SIG-M5 (cell line): ENCODE measurements at places on chromosomes 2 and 18.

GRCh38 chr2:182906454-182906853, 40.0 kb upstream of the FRZB start:
- no peak for DNase-seq

DNA sequence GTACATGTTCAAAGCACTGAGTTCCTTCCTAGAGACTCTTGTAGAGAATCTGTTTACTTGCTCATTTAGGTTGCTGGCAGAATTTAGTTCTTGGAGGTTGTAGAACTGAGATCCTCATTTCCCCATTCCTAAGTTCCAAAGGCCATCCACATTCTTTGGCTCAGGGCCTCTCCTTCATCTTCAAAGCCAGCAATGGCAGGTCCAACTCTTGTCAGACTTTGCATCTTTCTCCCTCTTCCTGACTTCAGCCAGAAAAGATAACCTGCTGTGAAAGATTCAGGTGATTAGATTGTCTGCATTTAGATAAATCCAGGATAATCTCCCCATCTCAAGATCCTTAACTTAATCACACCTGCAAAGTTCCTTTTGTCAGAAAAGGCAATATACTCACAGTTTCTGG, 51.1 kb downstream of the SOCS6 start:
- DNase-seq: no peak

- DNase-seq: no peak
These were observed 24.5 kb downstream of the GREB1 start for GRCh38 chr2:11558214-11558886.

- no peak for DNase-seq
These were observed 15.2 kb downstream of the NPAS2 start for GRCh38 chr2:100835006-100835659.

- DNase-seq: no peak
These were observed 105.3 kb downstream of the HDAC4 start for GRCh38 chr2:239295377-239296019.

- DNase-seq: no peak
These were observed 18.4 kb downstream of the PREPL start for GRCh38 chr2:44342854-44343253.

DNA sequence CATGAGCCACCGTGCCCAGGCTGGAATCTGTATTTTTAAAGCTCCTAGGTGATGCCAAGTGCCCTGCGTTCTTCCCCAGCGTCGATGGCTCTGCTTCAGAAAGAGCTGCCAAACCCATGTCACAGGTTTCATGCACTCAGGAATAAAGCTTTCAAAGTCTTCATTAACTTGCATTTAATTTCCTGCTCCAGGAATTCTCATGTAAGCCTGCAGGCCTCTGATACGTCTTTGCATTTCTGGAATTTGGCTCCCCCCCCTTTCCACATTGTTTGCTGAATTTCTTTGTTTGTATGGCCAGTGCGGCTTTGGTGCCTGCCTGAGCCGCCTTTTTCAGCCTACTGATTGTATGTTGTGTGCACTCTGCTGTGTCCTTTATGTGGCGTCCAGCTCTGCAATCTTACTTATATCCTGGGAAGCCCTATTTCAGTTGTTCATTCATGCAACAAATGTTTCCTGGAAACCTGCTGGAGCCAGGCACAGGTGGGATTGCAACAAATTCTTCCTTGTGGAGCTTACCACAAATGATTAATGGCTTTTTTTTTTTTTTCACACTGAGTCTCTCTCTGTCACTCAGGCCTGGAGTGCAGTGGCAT, 17.9 kb upstream of the OTOF start:
- no peak for DNase-seq

GRCh38 chr2:187379869-187380268, 68.2 kb downstream of the CALCRL start:
- no peak for DNase-seq

- no peak for DNase-seq
These were observed 15.9 kb upstream of the TMEM214 start for GRCh38 chr2:27016801-27017325.

- DNase-seq: no peak
These were observed 94.5 kb upstream of the ID2 start for GRCh38 chr2:8587251-8587791.

- no peak for DNase-seq
These were observed 81.5 kb downstream of the MAPRE2 start for GRCh38 chr18:35122586-35123224.

DNA sequence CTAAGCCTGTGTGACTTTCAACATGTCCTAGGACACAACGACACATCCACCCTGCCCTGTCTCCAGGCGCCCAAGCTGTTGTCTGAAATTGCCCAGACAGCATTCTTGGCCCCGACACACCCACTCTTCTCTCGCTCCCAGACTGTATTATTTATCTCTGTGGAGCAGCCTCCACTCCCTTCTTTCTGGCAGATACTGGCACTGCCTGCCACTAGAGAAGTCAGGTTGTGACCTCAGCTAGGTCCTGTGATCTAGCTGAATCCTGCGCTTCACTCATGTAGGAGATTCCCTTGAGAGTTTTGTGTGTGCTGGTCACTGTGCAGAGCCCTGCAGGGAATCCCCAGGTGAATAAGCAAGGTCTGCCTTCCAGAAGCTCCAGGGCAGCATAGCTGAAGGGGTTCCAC, 77.1 kb upstream of the TNP1 start:
- DNase-seq: no peak

DNA sequence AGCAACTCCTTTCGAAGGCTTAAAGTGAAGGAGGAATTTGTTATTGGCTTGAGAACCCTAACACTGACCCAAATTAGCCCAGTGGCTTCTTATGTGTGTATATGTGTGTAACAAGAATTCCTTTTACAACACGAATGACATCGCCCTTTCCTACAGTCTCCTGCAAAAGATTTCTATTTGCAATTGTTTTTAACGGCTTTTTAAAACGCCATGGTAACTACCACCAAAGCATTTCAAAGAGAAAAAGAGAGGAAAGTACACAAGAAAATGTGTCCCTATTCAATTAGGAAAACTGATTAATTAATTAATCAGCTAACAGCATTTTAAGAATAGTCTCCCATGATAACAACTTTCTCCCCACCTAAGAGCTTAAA, 58.1 kb downstream of the PAX3 start:
- DNase-seq: no peak

GRCh38 chr18:10743766-10744165, 217.9 kb downstream of the NAPG start:
- no peak for DNase-seq

GRCh38 chr2:82652117-82652516, 1807.0 kb downstream of the SUCLG1 start:
- no peak for DNase-seq

DNA sequence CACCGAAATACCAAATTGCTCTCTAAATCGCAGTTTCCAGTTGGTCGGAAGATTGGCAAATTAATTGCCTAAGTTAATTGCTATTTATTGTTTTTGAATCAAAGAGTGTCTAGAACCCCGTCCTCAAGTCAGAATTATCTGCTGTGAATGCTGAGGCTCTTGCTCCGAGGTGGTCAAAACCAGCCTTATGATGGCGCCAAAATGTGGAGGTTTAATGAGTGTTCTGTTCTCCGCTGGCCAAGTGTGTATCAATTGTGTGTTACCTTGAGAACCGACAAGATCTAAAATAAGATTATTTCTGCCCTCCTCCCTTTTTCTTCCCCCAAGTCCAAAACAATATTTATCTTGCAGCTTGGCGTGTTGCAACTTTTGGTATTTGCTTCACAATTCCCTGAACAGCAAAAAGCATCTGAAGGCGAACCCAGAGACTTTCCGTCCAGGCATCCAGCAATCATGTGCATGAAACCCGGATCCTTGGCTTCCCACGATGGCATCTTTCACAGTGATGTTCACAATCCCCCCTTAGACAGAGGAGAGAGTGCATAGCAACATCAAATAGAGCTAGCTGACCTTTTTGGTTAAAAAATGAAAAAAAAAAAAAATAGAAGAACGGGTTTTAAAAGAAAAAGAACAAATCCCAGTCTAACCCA, 323.0 kb downstream of the MYCN start:
- DNase-seq: no peak

GRCh38 chr2:176679061-176679669, 409.9 kb downstream of the MTX2 start:
- DNase-seq: no peak

- DNase-seq: no peak
These were observed 800 bp downstream of the RPRM start for GRCh38 chr2:153477636-153478288.

DNA sequence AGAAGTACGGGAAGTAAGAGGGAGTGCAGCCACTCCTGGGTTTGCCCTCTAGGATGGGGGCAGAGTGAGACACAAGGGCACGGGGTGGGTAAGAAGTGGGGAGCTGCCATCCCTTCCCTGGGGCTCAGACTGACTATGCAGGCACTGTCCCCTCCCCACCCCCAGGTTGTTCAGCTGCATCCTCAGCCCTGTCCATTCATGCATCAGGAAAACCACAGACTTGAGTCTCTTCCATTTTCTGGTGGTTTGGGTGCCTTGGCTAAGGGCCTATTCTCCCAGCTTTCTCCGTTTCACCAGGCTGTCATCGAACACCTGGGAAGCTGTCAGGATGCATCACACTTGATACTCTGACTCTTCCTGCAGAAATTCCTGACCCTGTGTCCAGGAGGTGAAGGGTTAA, 111.9 kb downstream of the TFCP2L1 start:
- DNase-seq: no peak

DNA sequence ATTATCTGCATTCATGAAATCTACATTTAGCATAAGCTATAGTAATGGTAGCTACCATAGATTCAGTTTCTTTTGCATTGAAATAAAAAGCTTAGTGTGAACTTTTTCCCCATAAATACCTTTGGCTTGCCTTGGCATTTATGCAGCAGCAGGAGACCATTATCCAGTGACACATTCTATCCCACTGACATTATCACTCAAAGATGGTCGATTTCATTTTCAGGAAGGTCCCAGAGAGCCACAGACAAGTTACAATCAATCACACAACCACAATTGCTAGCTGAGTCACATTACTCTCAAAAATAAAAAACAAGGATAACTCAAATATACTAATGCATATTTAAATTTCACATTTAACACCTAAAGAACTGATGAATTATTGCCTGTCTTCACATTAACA, 512.7 kb upstream of the CDH2 start:
- no peak for DNase-seq

GRCh38 chr18:25832001-25832604, 258.3 kb downstream of the SS18 start:
- no peak for DNase-seq

DNA sequence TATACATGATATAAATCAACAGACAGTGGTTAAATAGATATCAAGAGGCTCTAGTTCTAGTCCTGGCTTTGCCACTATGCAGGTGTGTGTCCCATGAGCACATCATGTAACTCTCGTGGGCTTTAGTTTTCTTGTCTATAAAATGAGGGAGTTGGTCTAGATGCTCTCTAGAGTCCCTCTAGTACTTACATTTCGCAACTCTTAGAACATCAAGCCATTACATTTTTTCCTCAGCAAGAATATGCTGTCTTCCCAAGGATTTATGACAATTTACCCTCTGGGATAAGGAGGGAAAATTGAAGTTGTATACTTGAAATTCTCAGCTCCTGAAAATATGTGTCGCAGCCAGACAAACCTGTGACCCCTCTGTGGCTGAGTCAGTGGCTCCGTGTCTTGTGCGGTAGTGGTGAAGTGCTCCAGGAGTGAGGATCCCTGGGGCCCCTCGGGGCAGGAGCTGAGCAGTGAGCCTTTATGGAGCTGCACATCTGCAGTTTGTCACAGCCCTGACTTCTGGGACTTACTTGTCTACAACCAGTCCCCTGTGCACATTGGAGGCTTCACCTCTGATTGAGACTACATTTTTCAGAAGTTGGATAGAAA, 6.8 kb downstream of the PKP4 start:
- DNase-seq: no peak

DNA sequence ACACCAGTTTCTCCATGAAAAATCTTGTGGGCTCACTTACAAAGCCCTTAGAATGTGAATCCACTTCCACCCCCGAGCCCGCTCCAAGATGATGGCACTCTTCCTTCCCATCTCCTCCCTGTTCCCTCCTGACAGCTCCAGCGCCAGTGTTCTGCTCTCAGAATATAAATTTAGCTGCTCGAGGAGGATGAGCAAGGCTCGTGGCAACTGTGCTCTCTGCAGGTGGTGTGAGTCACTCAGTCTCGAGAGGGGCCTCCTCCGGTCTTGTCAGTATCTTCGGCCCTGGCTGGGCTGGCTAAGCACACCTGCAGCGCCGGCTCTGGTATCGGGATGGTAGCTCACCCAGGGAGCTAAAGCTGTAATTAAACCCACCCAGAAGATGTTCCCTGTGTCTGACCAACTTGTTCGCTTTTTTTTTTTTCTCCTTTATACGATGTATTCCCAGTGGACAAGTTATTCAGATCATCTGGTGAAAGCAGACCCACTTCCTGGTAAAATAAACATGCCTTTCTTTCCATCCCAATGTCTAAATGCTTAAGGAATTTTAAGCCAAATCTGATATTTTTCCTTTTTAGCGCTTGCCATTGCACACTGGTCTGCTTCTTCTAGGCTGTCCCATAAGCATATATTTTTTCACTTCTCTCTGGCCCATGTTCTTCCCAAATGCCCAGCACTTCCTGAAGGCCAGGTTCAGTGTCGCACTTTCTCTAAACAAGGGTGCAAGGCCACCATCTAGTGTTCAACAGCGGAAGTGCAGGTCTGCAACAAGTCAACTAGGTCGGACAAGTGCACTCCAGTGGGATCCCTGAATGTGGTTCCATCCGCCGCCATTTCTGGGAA, 31.4 kb upstream of the YPEL5 start:
- DNase-seq: no peak

- no peak for DNase-seq
These were observed 22.4 kb upstream of the REV1 start for GRCh38 chr2:99512181-99512591.

- DNase-seq: no peak
These were observed 4.8 kb upstream of the MRPL44 start for GRCh38 chr2:223952280-223952968.

DNA sequence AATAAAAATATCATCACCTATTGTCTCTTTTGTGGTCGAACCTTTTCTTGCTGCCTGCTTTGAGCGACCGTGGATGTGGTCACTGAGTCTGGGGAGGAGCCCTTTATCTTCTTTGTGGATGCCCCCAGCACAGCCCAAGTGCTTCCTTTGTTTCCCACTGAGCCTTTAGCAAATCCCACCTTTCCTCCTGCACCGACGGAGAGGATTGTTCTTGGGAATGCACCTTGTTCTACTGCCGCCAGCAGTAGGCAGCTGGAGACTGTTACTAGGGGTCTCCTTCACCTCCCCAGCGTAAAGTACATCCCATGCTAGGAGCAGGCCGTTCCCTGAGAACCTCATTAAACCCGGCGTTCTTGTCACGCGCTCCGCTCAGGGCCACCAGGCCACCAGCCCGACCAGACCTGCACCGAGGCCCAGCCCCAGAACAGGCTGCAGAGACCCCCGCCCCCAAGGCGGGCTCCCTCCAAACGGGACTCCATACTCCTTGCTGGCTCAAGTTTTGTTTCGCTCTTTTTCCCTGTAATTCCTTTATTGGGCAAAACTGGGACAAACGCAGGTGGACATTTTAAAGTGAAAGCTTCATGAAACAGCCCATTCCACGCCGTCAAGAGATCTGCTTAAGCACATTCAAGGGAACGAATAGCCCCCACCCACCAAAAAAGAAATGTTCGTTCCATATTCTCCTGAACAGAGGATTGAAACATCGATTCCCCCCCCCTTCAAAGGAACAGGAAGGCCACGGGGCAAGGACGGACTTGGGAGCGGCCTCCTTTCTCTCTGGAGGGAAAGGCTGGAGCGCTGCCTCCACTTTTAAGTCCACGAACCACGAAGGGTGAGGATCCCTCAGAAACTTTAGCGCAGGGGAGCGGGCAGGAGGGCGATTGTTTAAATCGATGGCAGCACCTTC, 1.1 kb upstream of the MAT2A start:
- no peak for DNase-seq

- no peak for DNase-seq
These were observed 131.1 kb upstream of the FAM98A start for GRCh38 chr2:33730193-33730592.

- DNase-seq: no peak
These were observed 7.0 kb upstream of the MBP start for GRCh38 chr18:77139619-77140018.
